Esophagus muscularis mucosa (tissue), 4 donors: ENCODE measurements at places on chromosomes 16 and 17.

GRCh38 chr17:35523296-35523695 is 14.2 kb downstream of the SLFN12L start:
- H3K27me3 ChIP-seq, result no peaks in the 10 kb centered on the region
- no peaks in the 10 kb centered on the region for H3K36me3 ChIP-seq
- no peak for DNase-seq
- no peaks in the 10 kb centered on the region for H3K4me1 ChIP-seq
- no peak overlapping the region for H3K27ac ChIP-seq

GRCh38 chr16:84068783-84069462 is 26.3 kb upstream of the SLC38A8 start:
- no peak overlapping the region for H3K27ac ChIP-seq
- H3K36me3 ChIP-seq, result peaks cover 92% of the 10 kb centered on the region
- no peak for DNase-seq
- no peaks in the 10 kb centered on the region for H3K4me1 ChIP-seq

DNA sequence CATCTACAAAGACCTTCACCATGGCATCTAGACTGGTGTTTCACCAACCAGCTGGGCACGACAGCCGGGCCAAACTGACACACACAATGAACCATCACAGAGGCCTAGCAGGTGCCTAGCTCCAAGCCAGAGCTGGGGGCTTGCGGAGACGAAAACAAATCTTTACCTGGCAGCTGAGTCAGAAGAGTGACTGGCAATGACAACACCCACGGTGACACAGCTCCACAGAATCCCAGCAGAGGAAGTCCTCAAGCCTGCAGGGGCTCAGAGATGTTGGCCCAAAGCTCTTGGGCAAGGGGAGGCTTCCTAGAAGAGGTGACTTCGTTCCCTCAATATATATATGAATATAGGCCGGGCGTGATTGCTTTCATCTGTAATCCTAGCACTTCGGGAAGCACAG is 5.1 kb downstream of the MMP25 start:
- DNase-seq, result no peak
- H3K27ac ChIP-seq, result no peak overlapping the region
- H3K4me3 ChIP-seq, result no peak overlapping the region
- H3K27me3 ChIP-seq, result no peaks in the 10 kb centered on the region
- H3K36me3 ChIP-seq, result peaks cover 4% of the 10 kb centered on the region

DNA sequence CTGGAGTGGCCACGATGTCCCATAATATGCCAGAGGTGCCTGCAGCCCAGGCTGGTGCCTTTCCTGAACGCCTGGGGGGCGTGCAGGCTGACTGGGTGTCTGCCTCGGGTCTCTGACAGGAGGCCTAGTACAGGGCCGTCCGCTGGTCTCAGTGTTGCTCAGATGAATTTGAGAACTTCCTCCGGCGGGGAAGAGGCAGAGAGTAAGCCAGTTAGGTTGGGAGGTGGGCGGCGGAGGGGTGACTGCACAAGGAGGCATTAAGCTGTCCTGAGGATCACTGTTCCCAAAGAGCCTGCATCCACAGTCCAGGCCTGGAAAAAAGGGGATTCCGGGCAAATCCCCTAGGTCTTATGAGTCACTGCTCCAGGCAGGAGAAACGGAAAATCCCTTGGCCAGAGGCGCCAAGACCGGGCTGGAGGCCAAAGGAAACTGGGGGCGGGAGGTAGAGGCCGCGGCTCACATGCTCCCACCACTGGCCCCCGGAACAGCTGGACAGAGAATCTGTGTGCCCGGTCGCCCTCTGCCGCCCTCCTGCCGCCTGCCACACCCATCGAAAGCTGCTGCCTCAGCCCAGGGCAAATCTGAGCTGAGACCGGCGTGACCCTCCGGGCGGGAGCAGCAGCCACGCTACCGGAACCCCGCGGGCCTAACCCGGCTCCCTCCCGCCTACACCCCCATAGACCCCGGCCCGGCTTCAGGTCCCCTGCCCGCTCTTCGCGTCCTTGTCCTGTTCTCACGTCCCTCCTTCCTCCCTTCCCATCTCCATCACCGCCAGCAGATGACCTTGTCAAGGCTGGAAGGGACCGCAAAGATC is 1.2 kb downstream of the TRIM47 start:
- peak overlapping the region; percentile 87 for H3K4me3 ChIP-seq
- peaks cover 24% of the 10 kb centered on the region for H3K36me3 ChIP-seq
- peak; percentile 97 for DNase-seq

DNA sequence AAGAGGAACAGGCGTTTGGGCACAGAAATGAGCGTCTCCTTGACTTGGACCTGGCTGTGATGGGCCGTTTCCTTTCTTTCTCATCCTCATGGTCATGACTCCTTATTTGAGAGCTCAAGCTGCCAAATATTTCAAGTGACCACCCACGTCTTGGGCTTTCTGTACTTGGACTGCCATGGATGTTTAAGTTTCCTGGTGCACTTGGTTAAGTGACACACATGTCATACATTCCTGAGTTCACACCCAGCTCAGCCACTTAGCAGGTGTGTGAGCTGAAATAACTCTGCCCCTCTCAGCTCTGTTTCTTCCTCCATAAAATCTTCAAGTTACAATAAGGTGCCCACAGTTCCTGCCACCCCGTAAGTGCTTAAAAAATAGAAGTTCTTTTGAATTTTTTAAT is 114.5 kb downstream of the CLEC16A start:
- H3K4me1 ChIP-seq, result no peaks in the 10 kb centered on the region
- DNase-seq, result no peak
- H3K27me3 ChIP-seq, result no peaks in the 10 kb centered on the region
- no peak overlapping the region for H3K27ac ChIP-seq
- H3K36me3 ChIP-seq, result peaks cover 61% of the 10 kb centered on the region
- no peak overlapping the region for H3K4me3 ChIP-seq
